ENCODE measurements at places on chromosomes 1 and 21.

DNA sequence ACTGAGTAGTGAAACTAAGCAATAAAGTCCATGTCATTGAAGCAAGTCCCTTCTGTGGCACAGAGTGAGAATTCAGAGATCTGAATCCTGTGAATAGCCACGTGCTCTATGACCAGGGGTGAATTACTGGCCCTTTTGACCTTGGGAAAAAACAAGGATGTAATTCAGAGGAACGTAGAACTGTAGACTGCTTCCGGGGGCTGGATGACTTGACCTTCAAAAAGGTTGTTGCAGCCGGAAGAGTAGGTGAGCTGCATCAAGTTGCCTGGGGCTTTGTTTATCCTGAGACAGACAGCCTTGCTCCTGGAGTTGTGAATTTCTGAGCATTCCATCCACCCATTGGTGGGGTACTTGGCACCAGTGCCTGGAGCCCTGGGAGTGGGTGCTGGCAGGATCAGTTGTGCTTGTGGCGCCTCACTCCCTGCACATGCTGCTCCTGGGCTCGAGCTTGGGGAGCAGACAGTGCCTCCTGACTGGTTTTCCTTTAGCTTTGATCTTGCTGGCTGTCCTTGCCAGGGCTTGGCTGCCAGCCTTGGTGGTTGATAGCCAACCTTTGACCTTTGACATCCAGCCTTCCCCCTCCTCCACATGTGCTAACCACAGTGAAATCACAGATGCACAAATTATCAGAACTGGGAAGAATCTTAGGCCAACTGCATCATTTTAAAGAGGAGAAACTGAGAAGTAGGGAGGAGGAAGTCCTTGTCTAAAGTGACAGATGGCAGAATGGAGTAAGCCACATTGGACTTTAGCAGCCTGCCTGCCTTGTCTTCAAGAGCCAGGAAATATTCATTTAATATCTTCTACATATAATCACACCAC is 16.2 kb upstream of the MYOG start:
- no peak for DNase-seq

GRCh38 chr1:27528818-27529703 is 39.1 kb upstream of the WASF2 start:
- no peak for DNase-seq

DNA sequence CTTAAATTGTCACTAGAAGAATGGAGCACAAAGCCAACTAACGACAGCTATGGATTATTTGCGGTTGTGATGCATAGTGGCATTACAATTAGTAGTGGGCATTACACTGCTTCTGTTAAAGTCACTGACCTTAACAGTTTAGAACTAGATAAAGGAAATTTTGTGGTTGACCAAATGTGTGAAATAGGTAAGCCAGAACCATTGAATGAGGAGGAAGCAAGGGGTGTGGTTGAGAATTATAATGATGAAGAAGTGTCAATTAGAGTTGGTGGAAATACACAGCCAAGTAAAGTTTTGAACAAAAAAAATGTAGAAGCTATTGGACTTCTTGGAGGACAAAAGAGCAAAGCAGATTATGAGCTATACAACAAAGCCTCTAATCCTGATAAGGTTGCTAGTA is 13.5 kb downstream of the USP1 start:
- no peak for DNase-seq

DNA sequence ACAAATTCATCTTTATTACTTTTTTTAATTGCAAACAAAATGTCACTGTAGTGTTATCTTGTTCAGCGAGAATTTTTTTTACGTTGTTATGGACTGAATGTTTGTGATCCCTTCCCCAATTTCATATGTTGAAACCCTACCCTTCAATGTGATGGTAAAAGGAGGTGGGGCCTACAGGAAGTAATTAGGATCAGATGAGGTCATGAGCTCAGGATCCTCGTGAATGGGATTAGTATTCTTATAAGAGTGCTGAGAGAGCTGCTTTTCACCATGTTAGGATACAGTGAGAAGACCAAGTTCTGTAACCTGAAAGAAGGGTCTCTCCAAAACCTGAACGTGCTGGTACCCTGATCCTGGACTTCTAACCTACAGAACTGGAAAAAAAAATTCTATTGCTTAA is 646.0 kb upstream of the TMPRSS15 start:
- no peak for DNase-seq

- no peak for DNase-seq
These were observed 151.1 kb upstream of the DPT start for GRCh38 chr1:168879896-168880734.

DNA sequence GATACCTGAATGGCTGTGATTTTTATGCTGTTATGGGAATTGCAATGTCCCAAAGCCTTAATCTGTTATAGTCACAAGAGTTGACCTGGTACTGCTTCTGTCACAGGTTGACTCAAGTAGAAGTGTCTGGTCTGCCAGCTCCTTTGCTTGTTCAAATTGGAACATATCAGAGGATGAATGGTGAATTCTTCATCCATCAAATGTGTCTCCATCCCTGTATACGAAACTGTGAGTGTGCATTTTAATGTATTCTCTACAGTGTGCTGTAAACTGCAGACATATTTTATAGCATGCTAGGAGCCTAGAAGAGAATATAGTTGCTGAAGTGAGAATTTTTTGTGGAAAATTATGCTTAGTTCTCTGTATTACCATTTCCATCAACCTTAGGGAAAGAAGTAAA is 608.4 kb downstream of the AMY1C start:
- no peak for DNase-seq

GRCh38 chr1:50591598-50591997 is 168.4 kb upstream of the DMRTA2 start:
- no peak for DNase-seq

DNA sequence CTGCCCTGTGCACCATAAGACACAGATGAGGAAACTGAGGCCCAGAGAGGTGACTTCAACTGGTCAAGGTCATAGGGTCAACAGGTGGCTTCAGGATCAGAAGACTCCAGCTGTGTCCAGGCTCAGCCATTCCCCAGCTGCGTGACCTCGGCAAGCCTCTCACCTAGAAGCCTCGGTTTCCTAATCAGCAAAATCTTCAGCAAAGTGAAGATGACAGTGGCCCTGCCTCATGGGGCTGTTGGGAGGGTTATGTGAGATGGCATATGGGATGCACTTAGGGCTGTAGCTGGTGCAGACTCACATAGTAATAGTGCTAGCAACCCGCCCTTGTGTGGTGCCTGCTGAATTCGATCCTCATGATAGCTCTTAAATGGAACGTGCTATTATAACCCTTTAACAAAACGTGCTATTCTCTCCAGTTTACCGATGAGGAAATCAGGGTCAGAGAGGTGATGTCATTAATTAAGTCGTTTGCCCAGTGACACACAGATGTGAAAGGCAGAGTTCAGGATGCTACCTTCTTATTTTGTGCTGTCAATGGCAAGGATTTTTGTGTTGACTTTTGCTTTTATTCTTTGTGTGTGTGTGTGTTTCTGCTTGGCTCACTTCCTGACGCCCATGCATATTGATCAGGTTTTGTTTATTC is 472.9 kb downstream of the MATN1 start:
- DNase-seq = no peak

- no peak for DNase-seq
These were observed 17.6 kb upstream of the SFPQ start for GRCh38 chr1:35210321-35211119.

All from kidney epithelial cell (primary cell).